ENCODE measurements at places on chromosomes 2 and 18.

GRCh38 chr2:182784058-182784706 lies 68.1 kb downstream of the DNAJC10 start:
- DNase-seq: no peak

DNA sequence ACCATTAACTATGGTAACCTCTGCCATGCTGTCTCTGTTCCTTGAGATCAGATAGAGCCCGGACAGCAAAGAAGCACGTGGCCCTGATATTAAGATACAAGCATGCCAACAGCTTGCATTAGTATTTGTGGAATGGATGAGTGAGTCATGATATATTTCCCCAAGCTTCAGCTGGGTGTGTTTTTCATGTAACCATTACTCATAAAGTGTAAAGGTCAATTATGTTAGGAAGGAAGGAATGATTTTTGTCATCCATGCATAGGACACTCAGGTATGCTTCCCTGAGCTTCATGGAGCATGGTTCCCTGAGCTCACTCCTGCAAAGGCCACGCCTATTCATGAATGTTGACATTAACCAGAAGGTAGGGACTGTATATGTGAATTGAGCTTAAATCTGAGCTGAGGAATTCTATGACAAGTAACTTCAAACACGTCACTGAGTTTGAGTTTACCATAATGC lies 74.6 kb downstream of the ARL4C start:
- DNase-seq: no peak

DNA sequence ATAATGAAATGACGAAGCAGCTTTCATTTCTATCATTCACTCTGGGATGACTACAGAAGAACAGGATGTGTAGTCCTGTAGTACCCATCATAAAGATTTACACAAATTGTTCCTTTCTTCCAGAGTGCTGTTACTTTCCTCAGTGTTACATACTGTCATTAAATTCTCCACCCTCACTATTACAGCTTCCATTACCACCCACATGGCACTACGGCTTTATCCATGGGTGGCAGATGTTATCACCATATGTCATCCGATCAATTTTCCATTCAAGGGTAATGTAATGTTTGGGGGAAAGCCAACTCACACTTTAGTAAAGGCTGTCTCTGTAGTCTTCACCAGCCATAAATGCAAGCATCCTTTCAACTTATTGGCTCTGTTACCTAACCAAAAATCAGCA lies 7.1 kb upstream of the CSRNP3 start:
- DNase-seq: no peak

- DNase-seq: no peak
Measured at GRCh38 chr18:41347057-41347456, 608.0 kb upstream of the PIK3C3 start.

GRCh38 chr18:59547581-59548182 lies 149.5 kb downstream of the CCBE1 start:
- DNase-seq: no peak

GRCh38 chr2:200665626-200666453 lies 80.0 kb downstream of the AOX1 start:
- no peak for DNase-seq

- no peak for DNase-seq
Measured at GRCh38 chr18:47748093-47748796, 182.2 kb downstream of the SMAD2 start.

Data from stimulated activated CD4-positive, alpha-beta T cell treated with anti-CD3 and anti-CD28 coated beads, Interleukin-1b, Interleukin-23, amount 100 ng/mL, for 1 hour (primary cell).